ENCODE measurements at places on chromosomes 12 and 14. TPM values are rescaled to one million over a fixed set of nuclear protein-coding genes. Genes with fewer than 3 reads are reported as not detected.

- no peak for DNase-seq
Measured at GRCh38 chr14:34680806-34681479, 33.5 kb downstream of the CFL2 start.

GRCh38 chr12:29756741-29757390 lies 26.9 kb downstream of the TMTC1 start:
- no peak for DNase-seq

- no peak for DNase-seq
Measured at GRCh38 chr14:34187519-34188044, 236.7 kb upstream of the EGLN3 start.

- no peak for DNase-seq
Measured at GRCh38 chr12:51189790-51190355, 16.9 kb upstream of the TFCP2 start.

DNA sequence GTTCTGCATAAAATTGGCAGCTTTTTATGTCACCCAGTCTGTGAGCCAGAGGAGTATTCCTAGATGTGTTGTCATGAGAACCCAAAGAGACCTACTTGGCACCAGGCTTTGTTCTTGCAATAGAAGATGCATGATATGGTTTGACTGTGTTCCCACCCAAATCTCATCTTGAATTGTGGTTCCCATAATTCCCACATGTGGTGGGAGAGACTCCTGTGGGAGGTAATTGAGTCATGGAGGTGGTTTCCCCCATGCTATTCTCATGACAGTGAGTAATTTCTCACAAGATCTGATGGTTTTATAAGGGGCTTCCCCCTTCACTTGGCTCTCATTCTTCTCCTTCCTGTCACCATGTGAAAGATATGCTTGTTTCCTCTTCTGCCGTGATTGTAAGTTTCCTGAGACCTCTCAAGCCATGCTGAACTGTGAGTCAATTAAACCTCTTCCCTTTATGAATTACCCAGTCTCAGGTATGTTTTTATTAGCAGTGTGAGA lies 572.0 kb upstream of the ATP2B1 start:
- DNase-seq, result no peak

- no peak for DNase-seq
Measured at GRCh38 chr12:80659512-80660063, 47.8 kb upstream of the MYF6 start.

The APOF gene
- total RNA-seq, result not detected

Data from thymus (tissue), 14 donors.